ENCODE measurements at places on chromosomes 6 and 20. TPM values are rescaled to one million over a fixed set of nuclear protein-coding genes. Genes with fewer than 3 reads are reported as not detected.

DNA sequence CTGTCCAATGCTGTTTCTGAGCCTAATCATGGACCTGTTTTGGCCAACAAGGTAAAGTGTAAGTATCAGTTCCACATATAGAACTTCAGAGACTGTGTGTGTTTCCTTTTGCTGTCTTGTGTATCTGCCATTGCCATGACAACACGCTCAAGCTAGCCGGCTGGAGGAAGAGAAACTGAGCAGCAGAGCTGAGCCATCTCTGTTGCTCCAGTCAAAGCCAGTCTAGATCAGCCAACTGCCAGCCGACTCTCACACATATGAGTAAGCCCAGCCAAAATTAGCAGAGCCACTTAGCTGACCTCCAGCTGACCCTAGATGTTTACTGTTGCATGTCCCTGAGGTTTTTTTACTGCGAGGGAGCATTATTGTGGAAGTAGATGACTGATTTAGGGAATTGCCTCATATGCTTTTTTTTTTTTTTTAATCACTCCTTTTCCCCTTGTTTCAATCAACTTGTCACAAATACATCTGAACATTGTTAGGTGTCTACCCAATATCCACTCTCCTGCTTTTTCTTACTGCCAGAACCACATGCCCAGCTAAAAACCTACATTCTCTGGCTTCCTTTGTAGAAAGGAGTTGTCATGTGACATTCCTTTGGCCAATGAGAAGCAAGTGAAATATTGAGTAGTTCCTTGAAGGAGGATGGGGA is 304.3 kb upstream of the SUPT3H start:
- no peak overlapping the region for H3K4me3 ChIP-seq
- H3K4me1 ChIP-seq = peaks cover 14% of the 10 kb centered on the region
- no peak overlapping the region for H3K27ac ChIP-seq

- peaks cover 23% of the 10 kb centered on the region for H3K4me1 ChIP-seq
- no peak for DNase-seq
- no peaks in the 10 kb centered on the region for H3K36me3 ChIP-seq
- H3K27ac ChIP-seq = no peak overlapping the region
- peaks cover 28% of the 10 kb centered on the region for H3K27me3 ChIP-seq
Measured at GRCh38 chr6:90895299-90896074, 308.6 kb upstream of the MAP3K7 start.

DNA sequence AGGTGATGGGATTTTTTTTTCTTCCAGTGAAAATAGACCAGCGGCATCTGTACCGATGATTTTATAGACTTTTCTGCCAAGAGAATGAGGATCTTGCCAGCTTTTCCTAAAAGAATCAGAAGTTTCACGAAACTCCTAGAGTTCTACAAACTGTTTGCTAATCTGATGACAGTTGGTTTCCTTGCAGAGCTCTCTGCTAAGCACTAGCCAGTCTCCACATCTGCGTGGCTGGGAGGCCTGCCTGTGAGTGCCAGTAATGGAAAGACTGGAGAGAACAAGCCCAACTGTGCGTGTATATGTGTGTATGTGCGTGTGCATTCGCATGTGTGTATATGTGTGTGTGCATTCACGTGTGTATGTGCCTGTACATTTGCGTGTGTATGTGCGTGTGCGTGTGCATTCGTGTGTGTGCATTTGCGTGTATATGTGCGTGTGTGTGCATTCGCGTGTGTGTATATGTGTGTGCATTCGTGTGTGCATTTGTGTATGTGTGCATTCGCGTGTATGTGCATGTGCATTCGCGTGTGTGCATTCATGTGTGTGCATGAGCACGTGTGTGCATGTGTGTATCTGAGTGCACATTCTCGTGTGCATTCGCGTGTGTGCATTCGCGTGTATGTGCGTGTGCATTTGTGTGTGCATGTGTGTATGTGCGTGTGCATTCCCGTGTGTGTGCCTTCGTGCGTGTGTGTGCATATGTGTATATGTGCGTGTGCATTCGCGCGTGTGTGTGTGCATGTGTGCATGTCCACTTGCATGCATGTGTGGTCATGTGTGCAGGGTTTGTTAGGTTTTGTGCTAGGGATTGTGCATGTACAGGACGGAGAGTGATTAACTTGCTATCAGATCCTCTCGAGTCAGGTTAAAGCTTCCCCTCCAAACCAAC is 379.4 kb downstream of the TAF4 start:
- DNase-seq = no peak
- no peak overlapping the region for H3K27ac ChIP-seq
- H3K4me3 ChIP-seq = no peak overlapping the region
- H3K27me3 ChIP-seq = peaks cover 59% of the 10 kb centered on the region

DNA sequence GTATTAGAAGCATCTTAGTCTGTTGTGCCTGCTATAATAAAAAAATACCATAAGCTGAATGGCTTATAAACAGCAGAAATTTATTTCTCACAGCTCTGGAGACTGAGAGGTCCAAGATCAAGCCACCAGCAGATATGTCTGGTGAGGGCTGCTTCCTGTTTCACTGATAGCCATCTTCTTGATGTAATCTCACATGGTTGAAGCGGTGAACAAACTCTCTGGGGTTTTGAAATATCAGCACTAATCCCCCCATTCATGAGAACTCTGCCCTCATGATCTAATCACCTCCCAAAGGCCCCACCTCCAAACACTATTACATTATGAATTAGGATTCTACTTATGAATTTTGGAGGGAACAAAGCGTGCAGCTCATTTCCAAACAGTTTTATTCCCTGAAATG is 11.6 kb upstream of the CLVS2 start:
- H3K27me3 ChIP-seq = peaks cover 9% of the 10 kb centered on the region
- H3K4me3 ChIP-seq = no peak overlapping the region
- DNase-seq = no peak
- no peaks in the 10 kb centered on the region for H3K4me1 ChIP-seq
- H3K36me3 ChIP-seq = no peaks in the 10 kb centered on the region
- no peak overlapping the region for H3K27ac ChIP-seq

DNA sequence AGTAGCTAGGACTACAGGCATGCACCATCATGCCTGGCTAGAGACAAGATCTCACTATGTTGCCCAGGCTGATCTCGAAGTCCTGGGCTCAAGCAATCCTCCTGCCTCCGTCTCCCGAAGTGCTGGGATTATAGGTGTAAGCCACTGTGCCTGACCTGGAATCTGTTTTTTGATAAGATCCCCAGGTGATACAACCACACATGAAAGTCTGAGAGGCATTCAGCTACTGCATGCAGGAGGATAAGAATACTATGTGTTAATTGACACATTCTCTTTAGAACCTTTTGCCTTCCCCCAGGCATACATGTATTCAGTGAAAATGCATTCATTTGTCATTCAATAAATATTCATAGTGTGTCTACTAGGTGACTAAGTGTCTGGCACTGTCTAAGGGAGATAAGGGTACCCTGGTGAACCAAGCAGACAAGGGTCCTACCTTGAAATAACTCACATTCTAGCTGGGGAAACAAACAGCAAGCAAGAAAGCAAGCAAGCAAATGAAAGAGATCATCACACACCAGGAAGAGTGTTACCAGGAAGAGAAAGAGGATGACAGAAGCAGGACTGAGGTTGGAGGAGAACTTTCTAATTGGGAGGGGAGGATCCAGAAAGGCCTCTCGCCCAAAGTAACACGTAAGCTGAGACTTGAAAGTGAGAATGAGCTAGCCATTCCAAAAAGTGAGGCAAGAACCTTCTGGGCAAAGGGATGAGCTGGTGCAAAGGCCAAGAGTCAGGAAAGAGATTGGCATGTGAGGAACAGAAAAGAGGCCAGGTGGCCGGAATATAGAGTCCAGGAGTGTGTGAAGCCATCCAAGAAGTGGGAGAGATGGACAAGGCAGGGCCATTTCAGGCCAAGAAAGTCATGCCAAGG is 6.5 kb downstream of the GFOD1 start:
- peaks cover 26% of the 10 kb centered on the region for H3K27me3 ChIP-seq
- no peak overlapping the region for H3K4me3 ChIP-seq
- peak; percentile 31 for DNase-seq

GRCh38 chr6:106383573-106383972 is 23.1 kb downstream of the CRYBG1 start:
- H3K27ac ChIP-seq = no peak overlapping the region
- peaks cover 8% of the 10 kb centered on the region for H3K27me3 ChIP-seq
- no peaks in the 10 kb centered on the region for H3K4me1 ChIP-seq
- no peaks in the 10 kb centered on the region for H3K36me3 ChIP-seq

GRCh38 chr6:125784365-125784764 is 6.4 kb upstream of the NCOA7 start:
- H3K36me3 ChIP-seq = no peaks in the 10 kb centered on the region
- peaks cover 2% of the 10 kb centered on the region for H3K4me1 ChIP-seq

- H3K27ac ChIP-seq = no peak overlapping the region
- DNase-seq = no peak
- no peaks in the 10 kb centered on the region for H3K4me1 ChIP-seq
- no peaks in the 10 kb centered on the region for H3K27me3 ChIP-seq
- H3K4me3 ChIP-seq = no peak overlapping the region
Measured at GRCh38 chr6:46964716-46965519, 43.2 kb upstream of the ADGRF5 start.

DNA sequence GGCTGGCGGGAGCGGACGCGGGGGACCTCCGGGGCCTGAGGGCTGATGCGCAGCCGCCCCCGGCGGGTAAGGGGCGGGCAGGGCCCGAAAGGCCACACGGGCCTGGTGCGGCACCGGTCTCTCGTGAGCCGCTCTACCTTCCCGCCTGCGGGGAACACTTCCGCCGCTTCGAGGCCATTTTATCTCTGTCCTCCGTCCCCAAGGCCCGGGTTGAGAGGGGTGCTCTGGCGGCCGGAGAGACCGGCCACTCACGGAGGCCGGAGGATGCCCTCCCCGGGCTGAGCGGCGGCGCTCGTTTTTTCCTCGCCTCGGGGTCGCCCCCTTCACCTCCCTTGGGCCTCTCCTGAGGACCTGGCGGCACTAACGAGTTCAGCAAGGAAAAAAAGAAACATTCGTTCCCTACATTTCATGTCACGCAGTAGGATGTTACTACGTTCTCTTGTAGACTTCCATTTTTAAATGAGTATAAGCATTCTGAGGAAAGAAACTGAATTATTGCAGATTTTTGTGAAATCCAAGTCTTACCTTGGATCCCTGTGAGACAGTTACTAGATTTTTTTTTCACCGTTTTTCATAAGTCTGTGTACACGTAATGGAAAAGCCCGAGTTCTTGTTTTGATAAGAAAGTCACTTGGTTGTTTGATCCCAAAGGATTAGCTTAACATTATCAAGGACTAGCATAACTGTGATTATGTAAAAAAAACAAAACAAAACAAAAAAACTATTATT is 575 bp downstream of the WTAP start:
- H3K4me1 ChIP-seq = peaks cover 21% of the 10 kb centered on the region
- peak overlapping the region; percentile 95 for H3K4me3 ChIP-seq
- DNase-seq = no peak
- peaks cover 3% of the 10 kb centered on the region for H3K27me3 ChIP-seq

DNA sequence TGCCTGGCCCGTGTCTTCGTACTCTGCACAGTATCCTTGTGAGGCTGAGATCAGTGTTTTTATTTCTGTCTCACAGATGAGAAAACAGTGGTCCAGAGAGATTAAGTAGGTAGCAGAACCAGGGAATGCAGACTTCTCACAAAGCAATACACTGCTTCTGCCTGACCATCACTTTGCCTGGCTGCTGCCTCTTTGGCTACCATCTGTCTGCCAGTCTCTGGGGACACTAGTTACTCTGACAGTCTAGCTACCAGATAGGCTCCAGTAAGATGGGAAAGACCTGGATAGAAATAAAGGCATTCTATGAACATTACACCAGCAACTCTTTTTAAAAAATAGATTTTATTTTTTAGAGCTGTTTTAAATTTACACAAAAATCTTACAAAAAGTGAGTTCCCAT is 96.9 kb downstream of the PHACTR3 start:
- H3K36me3 ChIP-seq = no peaks in the 10 kb centered on the region
- H3K4me3 ChIP-seq = no peak overlapping the region
- H3K27me3 ChIP-seq = peaks cover 35% of the 10 kb centered on the region
- no peak overlapping the region for H3K27ac ChIP-seq

DNA sequence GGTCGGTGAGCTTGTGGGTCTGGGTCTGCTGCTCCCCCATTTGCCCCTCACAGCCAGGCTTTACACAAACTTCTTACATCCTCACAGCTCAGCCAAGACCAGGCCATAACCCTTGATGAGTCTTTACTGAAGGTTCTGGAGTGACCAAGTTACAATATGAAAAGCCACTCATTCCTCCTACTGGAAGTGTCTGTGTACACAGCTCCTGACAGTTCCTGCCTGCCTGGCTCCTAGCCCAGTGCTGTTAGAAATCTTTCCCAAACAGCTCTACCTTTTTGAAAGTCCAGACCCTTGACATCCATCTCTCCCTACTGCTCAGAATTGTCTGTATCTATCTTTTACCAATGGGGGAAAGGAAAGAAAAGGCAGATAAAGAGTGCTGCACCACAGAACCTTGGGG is 106.9 kb downstream of the PAX1 start:
- DNase-seq = no peak
- no peak overlapping the region for H3K4me3 ChIP-seq
- no peaks in the 10 kb centered on the region for H3K36me3 ChIP-seq
- peaks cover 24% of the 10 kb centered on the region for H3K27me3 ChIP-seq
- H3K27ac ChIP-seq = no peak overlapping the region

DNA sequence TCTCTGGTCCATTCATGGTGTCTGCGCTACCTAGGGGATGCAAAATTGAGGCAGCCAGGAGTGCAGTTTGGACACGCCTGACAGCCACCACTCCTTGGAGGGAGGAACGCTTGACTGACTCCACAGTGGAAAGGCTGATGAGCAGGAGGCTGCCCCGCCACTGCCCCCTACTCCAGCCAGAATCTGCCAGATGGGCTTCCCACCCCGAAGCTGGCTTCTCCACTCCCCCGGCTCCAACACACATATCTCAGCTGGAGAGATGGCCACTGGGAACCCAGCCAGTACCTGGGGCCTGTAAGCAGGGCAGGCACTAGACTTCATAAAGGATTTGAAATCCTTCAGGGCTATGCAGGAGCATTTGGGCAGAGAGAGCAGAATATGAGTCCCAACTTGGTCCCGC is 51.4 kb upstream of the BLCAP start:
- DNase-seq = no peak
- H3K4me1 ChIP-seq = no peaks in the 10 kb centered on the region
- no peak overlapping the region for H3K4me3 ChIP-seq
- no peaks in the 10 kb centered on the region for H3K36me3 ChIP-seq

- H3K4me3 ChIP-seq = no peak overlapping the region
- peaks cover 10% of the 10 kb centered on the region for H3K36me3 ChIP-seq
- no peak overlapping the region for H3K27ac ChIP-seq
- peaks cover 12% of the 10 kb centered on the region for H3K4me1 ChIP-seq
- no peaks in the 10 kb centered on the region for H3K27me3 ChIP-seq
- DNase-seq = no peak
Measured at GRCh38 chr20:51636123-51636522, 93.6 kb upstream of the NFATC2 start.

- DNase-seq = no peak
- no peaks in the 10 kb centered on the region for H3K36me3 ChIP-seq
- H3K27ac ChIP-seq = no peak overlapping the region
Measured at GRCh38 chr20:21289651-21290050, 13.5 kb upstream of the XRN2 start.

STMND1 gene
- 0.43 TPM for total RNA-seq

EPB41L2 gene
- 20.5 TPM for total RNA-seq

CGA gene
- 30.3 TPM for total RNA-seq

FAM83B gene
- 11.3 TPM for total RNA-seq

SLC17A1 gene
- 1.2 TPM for total RNA-seq

PNPLA1 gene
- total RNA-seq = not detected

CASS4 gene
- total RNA-seq = 0.38 TPM

SPTLC3 gene
- 10.6 TPM for total RNA-seq

TMEM217 gene
- 1.1 TPM for total RNA-seq

SIRPB2 gene
- not detected for total RNA-seq

LY6G5B gene
- 13.9 TPM for total RNA-seq

All from type B pancreatic cell (in vitro differentiated cells).